ENCODE measurements at places on chromosomes 1 and 21.

GRCh38 chr1:28326515-28326914 is 2.3 kb upstream of the MED18 start:
- no peak for DNase-seq

GRCh38 chr1:103363008-103363365 is 162.5 kb upstream of the RNPC3 start:
- DNase-seq, result no peak

- DNase-seq, result no peak
These were observed 13.1 kb downstream of the PDIK1L start for GRCh38 chr1:26124418-26125331.

GRCh38 chr1:58839147-58839795 is 55.4 kb upstream of the JUN start:
- DNase-seq, result no peak

GRCh38 chr1:88014131-88014530 is 669.9 kb upstream of the PKN2 start:
- no peak for DNase-seq

DNA sequence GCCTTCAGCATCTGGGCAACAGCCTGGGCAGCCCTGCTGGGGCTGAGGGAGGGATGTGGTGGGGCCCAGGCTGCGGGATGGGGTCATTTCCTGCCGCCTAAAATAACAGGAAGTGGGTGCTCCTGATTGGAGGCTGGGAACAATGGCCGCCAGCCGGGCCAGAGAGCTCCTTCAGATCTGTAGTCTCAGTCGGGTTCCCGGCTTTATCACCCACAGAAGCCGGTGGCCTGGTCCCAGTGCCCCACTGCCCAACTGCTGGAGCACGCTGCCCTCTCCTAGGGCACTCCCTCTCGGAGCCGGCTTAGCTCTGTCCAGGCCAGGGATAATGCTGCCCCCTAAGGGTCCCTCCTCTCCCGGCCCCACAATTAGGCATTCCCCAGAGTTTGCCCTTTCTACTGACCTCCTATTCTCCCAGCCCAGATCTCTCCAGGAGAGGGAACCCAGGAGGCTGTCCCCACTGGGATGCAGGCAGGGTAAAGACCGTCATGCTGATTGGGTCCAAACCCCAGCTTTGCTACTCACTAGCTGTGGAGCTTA is 5.1 kb downstream of the MAP7D1 start:
- peak; percentile 77 for DNase-seq

DNA sequence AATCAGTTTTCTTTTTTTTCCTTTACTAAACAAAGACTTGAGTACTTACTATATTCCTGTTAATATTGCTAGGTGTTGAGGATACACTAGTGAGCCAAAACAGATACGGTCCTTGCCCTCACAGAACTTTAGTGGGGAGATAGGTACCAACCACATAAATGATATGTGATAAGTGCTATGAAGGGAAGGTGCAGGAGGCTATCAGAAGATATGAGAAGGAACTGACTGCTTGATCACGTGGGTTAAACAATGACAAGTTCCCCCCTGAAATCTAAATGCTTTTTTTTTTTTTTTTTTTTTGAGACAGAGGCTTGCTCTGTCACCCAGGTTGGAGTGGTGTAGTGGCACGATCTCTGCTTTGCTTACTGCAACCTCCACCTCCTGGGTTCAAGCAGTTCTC is 25.0 kb downstream of the RBM15 start:
- no peak for DNase-seq

GRCh38 chr1:58779801-58780382 is 4.0 kb downstream of the JUN start:
- DNase-seq, result no peak

GRCh38 chr1:212346601-212347000 is 61.4 kb downstream of the PPP2R5A start:
- DNase-seq, result no peak

GRCh38 chr1:207884266-207885029 is 26.5 kb downstream of the CD34 start:
- no peak for DNase-seq

DNA sequence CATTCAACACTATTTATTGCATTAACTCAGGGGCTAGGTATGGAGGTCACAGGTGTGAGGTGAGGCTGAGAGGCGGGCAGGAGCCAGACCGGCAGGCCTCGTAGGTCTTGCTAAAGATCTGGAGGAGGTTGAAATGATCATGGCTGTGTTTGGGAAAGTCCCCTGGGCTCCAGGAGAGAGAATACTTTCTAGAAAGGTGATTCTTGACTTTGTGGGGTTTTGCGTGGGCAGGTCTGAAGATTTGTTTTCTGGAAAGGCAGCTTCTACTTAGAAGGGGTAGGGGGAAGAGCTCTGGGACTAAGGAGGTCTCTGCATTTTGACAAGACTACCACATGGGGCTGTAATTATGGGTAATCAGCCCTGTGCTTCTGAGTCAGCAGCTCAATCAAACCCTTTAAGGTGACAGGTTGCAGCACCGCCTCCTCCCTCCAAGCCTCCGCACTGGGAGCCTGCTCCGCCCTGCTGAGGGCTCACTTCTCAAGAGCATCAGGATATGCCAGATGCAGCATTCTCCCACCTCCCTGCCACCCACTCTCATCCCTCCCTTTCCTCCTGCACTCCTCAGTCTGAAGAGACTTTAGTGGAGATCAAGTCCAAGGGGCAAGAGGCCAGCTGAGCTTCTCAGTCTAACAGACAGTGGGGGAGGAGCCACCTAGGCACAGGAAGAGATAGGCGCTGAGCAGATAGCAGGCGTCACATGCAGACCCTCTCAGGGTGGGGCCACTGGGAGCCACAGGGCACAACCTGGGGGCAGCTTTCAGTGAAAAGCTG is 30.5 kb downstream of the SLC30A1 start:
- DNase-seq, result peak; percentile 37

DNA sequence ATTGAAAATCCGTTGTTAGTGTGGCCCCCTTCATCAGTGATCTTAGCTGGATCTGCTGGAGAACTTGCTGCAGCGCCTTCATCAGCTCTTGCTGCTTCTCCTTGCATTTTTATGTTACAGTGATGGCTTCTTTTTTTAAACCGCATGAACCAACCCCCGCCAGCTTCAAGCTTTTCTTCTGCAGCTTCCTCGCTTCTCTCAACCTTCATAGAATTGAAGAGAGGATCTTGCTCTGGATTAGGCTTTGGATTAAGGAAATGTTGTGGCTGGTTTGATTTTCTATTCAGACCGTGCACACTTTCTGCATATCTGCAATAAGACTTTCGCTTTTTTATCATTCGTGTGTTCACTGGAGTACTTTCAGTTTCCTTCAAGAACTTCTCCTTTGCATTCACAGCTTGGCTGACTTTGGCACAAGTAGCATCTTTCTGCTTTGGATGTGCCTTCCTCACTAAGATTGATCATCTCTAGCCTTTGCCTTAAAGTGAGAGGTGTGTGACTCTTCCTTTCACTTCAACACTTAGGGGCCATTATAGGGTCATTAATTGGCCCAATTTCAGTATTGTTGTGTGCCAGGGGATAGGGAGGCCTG is 13.1 kb downstream of the RNF187 start:
- DNase-seq, result peak; percentile 14

DNA sequence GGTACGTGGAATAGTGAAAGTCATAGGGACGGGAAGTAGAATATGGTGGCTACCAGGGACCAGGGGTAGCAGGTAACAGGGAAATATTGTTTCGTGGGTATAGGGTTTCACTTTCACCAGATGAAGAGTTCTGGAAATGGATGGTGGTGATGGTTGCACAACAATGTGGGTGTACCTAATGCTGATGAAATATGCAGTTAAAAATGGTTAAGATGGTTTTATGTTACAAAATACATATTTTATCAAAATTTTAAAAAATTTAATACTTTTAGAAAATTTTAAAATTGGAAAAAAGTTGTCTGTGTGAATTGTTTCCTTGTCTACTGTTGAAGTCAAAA is 55.5 kb upstream of the TLR5 start:
- no peak for DNase-seq

DNA sequence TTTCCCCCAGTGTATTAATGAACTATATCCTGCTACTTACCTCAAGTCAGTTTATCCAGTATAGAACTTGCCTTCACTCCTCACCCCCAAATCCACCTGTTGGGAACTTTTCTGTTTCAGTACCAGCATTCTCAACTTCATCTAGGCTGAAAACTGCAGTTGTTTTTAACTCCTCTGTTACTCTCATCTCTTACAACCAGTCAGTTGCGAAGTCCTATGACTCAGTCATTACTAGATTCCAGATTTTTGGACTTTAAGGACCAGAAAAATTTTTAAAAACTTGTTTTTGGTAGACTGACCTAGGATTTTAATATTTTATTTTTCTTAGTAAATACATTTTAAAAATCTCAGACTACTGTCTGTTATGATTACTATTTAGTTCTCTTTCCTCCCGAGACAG is 8.1 kb downstream of the GNAI3 start:
- no peak for DNase-seq

DNA sequence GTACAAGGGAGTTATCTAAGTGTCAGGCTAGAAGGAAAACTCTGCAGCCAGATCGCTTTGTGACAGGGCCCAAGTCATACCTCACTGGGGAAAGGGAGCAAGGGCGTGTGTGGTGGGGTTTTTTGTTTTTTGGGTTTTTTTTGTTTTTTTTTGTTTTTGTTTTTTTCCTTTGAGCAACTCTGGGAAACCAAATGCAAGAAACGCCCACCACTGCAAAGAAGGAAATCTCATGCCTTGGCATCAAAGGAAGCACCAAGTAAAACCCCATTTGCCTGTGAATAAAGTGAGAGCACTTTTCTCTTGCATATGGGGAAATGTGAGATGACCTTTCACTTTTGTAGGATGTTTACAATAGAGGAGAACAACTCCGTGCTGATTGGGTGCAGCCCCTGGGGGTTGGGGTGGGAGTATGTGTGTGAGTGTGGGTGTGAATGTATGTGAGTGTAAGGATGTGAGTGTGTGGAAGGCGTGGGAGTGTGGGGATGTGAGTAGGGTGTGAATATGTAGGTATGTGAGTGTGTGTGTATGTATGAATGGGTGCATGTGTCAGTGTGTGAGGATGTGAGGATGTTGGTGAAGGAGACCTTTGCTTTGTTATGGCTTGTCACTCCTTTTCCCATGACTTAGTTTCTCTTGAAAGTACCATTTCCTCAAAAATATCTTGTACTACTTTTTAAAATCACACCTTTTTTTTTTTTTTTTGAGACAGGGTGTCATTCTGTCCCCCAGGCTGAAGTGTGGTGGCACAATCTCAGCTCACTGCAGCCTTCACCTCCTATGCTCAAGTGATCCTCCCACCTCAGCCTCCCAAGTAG is 34.6 kb downstream of the IL12RB2 start:
- DNase-seq, result peak; percentile 65

DNA sequence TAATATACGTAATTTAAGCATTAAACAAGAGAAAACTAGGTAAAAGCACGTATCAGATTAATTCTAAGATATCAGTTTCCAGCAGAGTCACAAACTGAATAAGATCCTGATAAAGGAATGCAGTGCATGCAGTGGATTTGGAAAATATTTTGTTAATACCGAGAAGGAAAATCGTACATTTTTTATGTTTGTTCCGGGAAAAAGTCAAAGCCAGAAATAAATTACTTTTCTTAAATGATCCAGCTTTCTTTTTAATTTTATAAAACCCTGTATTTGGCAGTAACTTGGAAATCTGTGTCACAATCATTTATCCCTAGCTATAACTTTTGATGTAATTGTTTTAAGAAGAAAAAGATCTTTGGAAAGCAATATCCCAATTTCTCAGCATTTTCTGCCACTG is 955 bp downstream of the PALMD start:
- no peak for DNase-seq

DNA sequence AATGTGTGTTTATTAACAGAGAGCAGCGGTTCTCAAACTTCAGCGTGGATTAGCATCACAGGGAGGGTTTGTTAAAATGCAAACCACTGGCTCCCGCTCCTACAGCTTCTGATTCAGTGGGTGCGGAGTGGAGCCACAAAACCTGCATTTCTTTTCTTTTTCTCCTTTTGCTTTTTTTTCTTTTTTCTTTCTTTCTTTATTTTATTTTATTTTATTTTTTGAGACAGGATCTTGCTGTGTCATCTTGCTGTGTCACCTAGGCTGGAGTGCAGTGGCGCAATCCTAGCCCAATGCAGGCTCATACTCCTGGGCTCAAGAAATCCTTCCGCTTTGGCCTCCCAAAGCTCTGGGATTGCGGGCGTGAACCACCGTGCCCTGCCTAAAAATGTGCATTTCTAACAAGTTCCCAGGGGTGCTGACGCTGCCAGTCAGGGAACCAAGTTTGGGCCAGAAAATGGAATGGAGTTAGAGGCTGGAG is 20.9 kb upstream of the SLC1A7 start:
- DNase-seq, result no peak

GRCh38 chr1:244050014-244050834 is 859 bp upstream of the ZBTB18 start:
- no peak for DNase-seq

- DNase-seq, result no peak
These were observed 11.6 kb upstream of the CD247 start for GRCh38 chr1:167529829-167530474.

DNA sequence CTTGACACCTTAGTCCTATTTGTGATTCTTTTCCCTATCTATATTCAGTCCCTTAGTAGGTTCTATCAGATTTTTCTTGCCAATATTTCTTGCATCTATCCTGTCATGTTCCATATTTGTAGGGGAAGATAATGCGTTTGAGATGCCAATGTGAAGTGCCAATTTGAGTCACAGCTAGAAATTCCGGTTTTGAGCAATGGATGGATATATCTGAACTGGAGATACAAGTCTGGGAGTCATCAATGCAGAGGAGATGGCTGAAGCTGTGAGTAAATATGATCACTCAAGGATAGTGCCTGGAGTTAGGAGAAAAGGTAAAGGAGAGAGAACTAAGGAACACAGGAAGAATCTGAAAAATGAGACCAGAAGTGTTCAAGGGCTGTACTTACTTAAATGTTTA is 93.8 kb downstream of the COQ8A start:
- no peak for DNase-seq

GRCh38 chr1:1780598-1781525 is 2.6 kb upstream of the NADK start:
- peak; percentile 36 for DNase-seq

GRCh38 chr1:70528590-70529333 is 117.7 kb downstream of the CTH start:
- DNase-seq, result no peak

DNA sequence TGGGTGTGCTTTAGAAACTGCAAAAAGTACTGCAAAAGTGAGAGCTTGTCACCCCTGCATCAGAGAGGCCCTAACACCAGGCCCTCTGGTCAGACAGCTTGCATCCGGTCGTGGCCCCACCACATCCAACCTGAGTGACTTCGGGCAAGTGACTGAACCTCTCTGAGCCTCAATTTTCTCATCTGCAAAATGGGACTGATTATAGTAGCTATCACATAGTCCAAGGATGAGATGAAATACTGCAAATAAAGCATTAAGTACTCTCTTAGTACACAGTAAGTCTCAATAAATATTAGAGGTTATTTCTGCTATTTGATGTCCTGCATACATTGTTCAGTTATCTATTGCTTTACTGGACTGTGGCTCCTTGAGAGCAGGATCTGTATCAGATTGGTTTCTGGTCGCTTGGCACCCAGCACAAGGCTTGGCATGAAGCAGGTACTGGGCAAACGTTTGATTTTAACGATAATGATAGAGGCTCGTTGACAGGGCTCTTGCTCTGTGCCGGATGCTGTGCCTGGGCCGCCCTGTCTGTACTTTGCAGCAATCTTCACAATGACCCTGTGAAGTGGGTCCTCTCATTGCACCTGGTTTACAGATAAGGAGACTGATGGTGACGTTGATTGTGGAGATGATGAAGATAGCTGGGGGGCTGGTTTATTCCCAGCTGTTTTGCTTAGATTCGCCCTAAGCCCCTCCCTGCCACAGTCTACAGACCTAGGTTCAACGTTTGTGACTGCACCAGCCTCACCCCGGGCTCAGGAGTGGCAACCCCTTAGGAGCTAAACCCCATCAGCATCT is 43.6 kb downstream of the RAP1GAP start:
- no peak for DNase-seq

GRCh38 chr1:89563957-89564604 is 39.5 kb downstream of the LRRC8B start:
- DNase-seq, result no peak
